ENCODE measurements at places on chromosomes 12 and 14.

GRCh38 chr14:82501554-82501953 lies 967.9 kb upstream of the SEL1L start:
- no peak for DNase-seq

GRCh38 chr12:93742110-93742934 lies 65.1 kb downstream of the CRADD start:
- DNase-seq: peak; percentile 63

GRCh38 chr12:52473768-52474167 lies at the start of gene KRT6C:
Gene KRT6C (minus strand): TSS chr12:52473805. CDS start chr12:52473737, 68 bp downstream.
- DNase-seq: no peak

DNA sequence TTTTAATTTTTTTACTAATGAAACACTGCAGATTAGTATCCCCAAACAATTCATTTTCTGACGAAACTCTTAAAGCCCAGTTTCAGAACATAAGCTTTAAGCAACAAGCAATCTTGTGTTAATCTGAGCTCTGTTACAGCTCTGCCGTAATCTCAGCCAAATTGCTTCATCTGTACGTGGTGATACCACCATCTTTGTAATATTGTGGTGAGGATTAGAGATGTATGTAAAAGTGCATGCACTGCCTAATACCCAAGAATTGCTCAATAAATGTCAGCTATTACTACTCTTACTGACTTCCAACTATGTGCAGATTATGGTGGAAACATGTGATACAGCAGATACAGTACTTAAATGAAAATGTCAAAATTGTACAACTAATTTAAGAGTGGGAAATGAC lies 1.8 kb downstream of the AKAP5 start:
- no peak for DNase-seq

GRCh38 chr12:3246253-3246652 lies 169.1 kb downstream of the TSPAN9 start:
- DNase-seq: no peak

GRCh38 chr14:80850197-80850814 lies 91.2 kb downstream of the CEP128 start:
- no peak for DNase-seq

GRCh38 chr12:131830914-131831571 lies 2.9 kb downstream of the MMP17 start:
- DNase-seq: no peak

GRCh38 chr14:99899578-99900178 lies 106.5 kb downstream of the EML1 start:
- no peak for DNase-seq

DNA sequence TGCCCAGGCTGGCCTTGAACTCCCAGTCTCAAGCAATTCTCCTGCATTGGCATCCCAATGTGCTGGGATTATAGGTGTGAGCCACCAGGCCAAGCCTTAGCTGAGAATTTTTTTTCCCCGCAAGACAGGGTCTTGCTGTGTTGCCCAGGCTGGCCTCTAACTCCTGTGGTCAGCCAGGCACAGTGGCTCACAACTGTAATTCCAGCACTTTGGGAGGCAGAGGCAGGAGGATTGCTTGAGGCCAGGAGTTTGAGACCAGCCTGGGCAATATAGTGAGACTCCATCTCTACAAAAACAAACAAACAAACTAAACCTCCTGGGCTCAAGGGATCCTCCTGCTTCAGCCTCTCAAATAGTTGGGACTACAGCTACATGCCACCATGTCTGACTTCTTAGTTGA lies 27.3 kb downstream of the DEPDC4 start:
- no peak for DNase-seq

GRCh38 chr14:32341947-32342846 lies 13.1 kb downstream of the AKAP6 start:
- DNase-seq: no peak

DNA sequence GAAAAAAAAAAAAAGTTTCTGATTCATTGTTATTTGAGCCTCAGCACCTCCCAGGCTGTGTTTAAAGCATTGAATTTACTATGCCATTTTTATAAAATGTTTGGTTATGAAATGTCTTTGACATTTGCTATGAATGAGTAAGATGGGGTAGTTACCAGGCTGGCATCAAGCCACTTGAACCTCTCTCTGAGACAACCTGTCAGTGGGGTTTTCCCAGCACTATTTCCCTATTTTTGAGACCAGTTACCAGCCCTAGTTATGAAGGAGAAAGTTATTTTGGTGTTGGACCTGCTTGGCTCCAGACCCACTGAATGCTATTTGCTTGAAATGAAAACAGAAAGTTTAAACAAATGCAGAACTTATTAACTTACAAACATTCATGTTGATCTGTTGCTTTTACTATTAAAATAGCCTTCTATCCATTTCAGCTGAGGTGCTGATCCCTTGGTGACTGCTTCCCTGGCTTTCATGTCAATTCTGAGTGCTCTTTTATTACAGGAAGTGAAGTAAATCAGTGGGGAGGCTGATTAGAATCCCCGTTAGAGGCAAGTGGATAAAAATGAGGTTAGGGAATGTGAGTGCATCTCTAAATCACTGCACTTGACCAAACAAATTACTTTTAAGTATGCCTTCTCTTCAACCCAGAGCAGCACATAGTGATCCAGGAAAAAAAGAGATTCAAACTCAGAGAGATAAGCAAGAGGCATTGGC lies 37.8 kb downstream of the LLPH start:
- DNase-seq: no peak

DNA sequence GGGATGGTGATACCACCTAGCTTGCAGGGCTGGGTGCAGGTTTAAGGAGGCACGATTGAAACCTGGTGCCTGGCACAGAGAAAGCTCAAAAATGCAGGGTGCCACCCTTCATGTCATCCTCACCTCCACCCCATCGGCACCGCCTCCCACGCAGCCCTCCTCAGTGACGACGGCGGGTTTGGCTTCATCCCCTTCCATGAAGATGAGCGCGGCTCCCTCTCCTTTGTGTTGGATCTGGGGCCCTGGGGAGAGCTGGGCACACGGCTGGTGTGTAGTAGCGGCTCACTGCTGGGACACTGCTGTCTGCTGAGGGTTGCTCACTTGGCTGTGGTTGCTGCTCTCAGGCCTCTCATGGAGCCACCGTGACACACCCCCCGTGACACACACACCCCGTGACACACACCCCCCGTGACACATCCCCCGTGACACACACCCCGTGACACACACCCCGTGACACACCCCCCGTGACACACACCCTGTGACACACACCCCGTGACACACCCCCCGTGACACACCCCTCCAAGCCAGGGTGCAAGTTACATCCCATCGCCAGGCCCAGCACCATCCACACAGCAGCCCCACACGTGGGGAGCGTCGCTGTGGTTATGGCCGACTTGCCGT lies 42.9 kb upstream of the FZD10 start:
- DNase-seq: no peak

Measured in tibial nerve (tissue), 4 donors.